Eye (tissue), 1 donor: ENCODE measurements at places on chromosomes 5 and 9.

- DNase-seq = peak; percentile 69
Measured at GRCh38 chr9:121692606-121693387, 41.4 kb downstream of the DAB2IP start.

DNA sequence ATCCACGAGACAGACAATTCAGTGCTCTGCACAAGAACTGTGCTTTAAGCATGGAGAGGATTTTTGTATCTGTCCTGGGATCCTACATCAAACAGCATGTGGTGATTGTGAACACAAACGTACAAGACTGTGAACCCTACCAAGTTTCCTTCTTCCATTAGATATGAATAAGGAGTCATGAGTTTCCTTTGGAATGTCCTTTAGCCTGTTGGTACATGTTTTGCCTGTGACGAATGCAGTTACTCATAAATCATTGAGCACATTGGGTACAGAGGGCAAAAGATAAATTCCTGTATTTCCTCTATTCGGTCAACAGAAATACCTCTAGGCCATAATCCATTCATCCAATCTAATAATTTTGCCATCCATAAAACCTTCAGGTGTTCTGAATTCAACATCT, 61.5 kb downstream of the FXN start:
- DNase-seq = peak; percentile 12

- no peak for DNase-seq
Measured at GRCh38 chr9:20240498-20240897, 381.8 kb downstream of the MLLT3 start.

GRCh38 chr9:97480174-97480573, 21.3 kb upstream of the TMOD1 start:
- no peak for DNase-seq

DNA sequence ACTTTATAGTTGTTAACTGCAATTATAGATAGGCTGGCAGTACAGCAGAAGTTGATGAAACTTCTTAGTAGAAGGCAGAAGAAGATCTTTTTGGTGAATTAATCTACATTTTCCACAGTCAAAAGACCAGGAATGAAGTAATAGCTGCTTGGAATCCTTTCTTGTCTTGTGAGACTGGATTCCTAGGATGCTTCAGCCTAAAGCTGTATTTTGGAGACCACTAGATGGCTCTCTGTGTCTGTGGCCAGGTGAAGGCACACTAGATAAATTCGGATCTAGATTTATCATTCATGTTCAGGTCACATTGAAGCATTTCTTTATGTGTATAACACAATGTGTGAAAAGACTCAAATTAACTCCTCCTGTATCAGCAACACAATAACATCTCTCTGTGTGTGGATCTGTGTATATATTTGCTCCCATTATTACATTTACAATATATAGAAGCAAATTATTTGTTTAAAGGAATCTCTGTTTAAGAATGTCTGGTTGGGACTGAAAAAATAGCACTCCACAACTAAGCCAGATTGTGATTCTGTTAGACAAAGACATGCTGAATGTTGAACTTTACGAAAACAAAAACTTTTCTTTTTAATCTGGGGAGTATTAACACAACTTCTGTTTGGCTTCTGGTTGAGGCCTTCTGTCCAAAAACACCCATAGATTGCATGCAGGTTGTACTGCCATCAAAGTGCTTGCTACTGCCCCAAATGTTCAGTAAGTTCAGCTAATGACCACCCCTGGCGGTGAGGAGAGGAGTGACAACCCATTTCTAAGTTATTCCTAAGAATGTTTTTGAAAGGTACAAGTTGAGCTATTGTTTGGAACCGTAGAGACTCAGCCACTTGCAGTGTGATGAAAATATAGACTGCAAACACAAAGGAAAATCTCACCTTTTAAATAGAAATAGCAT, 10.6 kb downstream of the GRIN3A start:
- DNase-seq = peak; percentile 69

- no peak for DNase-seq
Measured at GRCh38 chr5:41863871-41864486, 6.2 kb downstream of the OXCT1 start.

GRCh38 chr5:78809444-78809843, 160.9 kb upstream of the LHFPL2 start:
- DNase-seq = peak; percentile 31

DNA sequence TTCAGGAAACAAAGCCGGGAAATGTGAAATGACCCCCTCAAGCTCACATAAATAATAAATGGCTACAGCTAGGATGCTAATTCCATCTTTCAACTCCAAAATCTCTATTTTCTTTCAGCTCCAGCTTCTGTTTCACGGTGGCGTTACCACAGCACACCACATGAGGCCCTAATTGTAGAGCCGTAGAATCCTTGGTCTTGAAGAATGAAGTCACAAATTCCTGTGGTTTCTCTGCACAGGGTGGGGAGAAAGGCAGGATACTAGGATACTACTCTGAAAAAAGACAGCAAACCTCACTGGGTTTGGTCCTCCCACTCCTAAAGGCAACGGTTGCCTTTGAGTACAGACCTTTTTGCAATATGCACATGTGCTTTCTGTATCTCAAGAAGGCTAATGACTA, 13.9 kb upstream of the RARS1 start:
- DNase-seq = peak; percentile 41

GRCh38 chr9:109035684-109036423, 22.6 kb upstream of the CTNNAL1 start:
- no peak for DNase-seq

DNA sequence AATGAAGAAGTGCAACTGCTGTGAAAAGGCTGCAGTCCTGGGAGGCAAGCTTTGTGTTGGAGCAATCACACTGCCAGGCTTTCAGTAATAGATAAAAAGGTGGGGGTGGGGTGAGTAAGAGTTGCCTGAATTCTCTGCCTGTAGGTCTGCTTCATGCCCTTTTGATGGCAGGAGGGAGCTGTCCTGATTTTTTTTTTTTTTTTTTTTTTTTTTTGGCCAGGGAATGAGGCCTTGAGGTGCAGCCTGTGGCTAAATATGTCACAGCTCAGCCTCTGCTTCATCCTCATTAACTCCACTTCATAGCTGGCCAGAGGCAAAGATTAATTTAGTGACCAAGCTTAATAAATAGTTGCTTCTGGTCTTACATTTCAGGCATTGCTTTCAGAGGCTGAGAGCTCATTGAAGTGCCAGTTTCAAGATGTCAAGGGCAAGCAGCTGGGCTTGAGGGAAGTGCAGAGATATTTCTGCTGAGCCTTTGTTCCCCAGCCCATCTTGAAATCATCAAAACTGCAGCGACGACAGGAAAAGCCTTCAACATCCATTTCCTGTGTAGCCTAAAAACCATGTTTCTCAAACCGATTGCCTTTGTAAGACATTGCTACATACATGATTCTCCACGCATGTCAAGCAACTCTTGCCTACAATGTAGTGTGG, 134.7 kb downstream of the MACIR start:
- DNase-seq = peak; percentile 69

DNA sequence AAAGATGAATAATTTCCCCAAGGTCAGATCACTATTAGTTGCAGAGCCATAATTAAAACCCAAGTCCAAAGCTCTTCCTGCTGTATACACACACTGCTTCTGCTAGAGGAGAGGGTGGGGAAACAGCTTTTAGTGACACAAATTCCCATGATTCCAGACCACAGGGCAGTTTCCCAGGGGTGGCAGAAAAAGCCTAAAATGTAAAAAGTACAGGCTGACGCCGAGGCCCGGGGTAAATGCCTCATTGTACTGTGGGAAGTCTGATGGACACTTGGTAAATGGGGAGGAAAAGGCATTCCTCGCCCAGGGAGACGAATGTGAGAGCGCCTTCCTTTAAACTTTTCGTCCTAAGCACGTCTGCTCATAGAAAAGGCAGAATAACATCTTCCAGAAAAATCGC, 65.7 kb downstream of the DENND1A start:
- DNase-seq = peak; percentile 73

- no peak for DNase-seq
Measured at GRCh38 chr9:109108318-109108717, 11.4 kb downstream of the TMEM245 start.

- DNase-seq = no peak
Measured at GRCh38 chr9:81999806-82000205, 11.2 kb downstream of the SPATA31D1 start.

- no peak for DNase-seq
Measured at GRCh38 chr5:61115968-61116367, 46.3 kb downstream of the SMIM15 start.

DNA sequence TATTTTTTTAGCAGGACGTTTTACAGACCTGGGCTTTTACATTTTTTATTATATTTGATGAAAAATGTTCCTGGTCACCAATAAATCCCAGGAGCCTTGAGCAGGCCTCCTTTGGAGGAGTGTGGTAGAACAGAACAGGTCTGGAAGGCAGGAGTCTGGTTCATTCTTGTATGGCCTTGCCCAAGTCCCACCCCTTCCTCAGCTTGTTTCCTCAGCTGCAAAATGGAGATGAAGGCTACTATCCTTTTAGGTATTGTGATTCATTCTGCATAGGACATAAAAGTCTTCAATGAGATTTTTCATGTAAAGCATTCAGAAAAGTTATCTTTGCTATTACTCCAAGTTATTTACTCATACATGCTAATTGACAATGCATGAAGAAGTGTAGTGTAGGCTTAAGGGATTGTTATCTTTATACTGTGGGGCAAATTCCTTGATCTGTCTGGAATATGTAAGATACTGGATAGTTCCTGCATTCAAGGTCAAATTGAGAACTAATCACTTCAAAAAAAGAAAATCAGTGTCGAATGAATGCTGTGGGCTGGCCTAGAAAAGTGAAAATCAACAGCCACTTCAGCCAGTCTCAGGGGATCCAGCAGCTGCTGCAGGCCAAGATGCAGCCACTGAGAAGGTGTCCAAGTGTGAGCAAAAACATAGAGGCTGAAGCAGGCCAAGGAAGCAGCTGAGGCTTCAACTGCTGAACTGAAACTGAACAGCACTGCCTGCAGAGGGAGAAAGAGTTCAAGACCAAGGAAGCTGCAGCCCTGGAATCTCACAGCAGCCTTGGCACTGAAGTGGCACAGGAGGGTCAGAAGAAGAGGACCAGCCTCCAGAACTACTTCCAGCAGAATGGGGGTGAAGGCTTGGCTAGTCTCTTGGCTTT, 15.5 kb upstream of the SLC36A3 start:
- peak; percentile 60 for DNase-seq

DNA sequence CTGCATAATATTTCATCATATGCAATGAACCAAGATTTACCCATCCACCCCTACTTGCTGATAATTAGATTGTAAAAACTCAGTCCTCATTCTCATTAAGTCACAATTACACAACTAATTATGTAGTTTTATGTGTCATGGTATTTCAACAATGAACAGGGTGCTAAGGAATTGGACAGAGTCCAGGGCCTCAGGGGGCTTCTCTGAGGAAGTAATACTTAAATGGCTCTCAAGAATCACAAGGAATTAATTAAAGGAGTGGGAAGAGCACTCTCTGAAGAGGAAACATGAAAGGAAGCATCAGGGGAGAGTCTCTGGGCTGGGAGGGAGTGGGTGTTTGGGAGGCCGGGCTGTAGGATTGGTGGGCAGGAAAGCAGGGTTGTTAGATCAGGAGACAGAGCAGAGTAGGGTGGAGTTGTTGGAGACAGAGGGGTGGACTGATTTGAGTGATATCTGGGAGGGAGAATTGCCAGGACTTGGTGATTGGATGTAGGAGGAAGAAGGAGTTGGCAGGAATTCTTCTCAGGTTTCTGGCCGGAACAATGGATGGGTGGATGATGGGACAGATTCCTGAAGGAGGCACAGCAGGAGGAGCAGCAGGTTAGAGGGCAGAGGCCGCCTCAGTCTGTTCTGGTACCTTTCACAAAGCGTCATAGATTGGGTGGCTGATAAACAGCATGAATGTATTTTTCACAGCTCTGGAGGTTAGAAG, 23.0 kb upstream of the NSG2 start:
- no peak for DNase-seq

DNA sequence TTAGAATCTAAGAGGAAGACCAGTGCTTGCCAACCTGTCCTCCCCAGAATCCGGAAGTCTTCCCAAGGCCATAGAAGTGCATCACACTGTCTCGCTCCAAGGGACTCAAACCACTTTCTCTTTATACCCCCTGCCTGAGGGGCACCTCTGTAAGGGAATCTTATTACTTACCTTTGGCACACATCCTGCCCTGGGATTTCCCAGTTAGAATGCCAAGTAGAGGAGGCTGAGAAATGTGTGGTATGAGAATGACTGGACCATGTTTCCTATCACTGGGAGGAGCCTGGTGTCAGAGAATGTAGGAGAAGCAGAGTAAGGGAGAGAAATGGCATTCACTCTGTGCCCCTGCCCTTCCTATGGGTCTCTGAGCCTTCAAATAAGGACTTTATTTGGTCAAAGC, 85.8 kb downstream of the AOPEP start:
- DNase-seq = no peak

GRCh38 chr5:79512049-79512448, 1.9 kb downstream of the HOMER1 start:
- peak; percentile 70 for DNase-seq

GRCh38 chr5:131647048-131647769, 12.2 kb upstream of the RAPGEF6 start:
- DNase-seq = no peak
